ENCODE measurements at places on chromosomes 11 and 22.

- no peak for DNase-seq
Measured at GRCh38 chr11:128620309-128621100, 33.1 kb upstream of the ETS1 start.

DNA sequence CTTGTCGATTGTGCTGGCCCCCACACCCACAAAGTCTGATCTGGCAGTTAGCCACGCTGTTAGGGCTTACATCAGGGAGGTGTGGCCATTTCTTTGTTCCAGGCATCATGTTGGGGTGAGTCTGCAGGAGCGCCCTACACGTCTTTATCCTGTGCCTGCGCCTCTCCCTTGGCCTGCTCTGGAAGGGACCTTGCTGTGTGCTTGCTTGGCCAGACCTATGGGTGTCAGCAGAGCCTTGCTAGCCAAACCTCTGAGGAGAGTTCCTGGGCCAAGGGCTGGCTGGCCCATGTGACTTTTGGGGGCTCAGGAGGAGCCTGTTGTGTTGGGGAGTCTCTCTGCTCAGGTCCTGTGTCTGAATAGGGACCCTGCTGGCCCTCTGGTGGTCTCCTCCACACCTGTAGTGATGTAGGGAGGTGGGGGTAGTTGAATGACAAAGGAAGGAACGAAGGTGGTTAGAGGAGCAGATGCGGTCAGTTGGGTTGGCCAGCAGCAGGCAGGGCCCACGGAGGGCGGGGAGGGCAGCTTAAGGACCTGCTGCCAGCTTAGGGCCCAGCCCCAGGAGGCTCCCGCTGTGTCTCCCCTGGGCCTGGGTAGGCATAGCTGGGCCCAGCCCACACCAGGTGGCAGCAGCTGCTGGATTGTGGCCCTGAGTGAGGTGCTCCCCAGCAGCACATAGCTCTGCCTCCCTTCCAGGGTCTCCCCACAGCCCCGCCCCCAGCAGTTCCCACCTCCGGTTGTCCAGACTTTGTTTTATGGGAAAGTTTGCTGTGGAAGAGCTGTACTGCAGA lies 7.9 kb downstream of the PPIL2 start:
- no peak for DNase-seq

GRCh38 chr11:33379947-33380346 lies 122.8 kb downstream of the HIPK3 start:
- DNase-seq, result no peak

DNA sequence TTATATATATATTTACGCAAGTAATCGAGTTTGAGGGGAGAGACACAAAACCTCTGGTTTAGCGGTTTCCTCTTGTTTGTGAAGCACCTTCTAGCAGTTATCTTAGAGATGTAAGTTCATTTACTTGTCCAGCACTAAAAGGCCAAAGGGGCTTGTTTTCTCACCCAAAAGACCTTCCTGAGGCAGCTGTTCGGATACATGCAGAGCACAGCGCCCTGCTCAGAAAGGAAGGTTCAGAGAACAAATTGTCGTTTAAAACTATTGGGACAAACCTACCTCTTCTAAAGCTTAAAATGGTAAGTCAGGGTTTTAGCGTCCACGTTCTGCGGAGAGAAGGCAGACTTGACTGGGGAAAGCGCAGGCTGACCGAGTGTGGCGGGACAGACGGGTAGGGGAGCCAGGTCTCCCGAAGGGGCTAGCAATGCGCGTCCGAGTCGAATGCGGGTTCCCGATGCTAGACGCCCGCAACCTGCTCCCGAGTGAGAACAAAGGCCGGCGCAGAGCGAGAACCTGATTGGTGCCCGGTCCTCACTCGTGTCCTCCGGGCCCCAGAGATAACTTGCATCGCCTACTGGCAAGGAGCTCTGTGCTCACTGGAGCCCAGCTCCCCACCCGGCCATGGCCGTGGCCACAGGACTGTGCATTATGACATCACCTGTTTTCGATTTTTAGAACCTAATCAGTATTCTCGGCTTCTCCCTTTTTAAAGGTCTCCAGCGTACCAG lies 1.0 kb upstream of the SESN3 start:
- DNase-seq, result peak; percentile 83

DNA sequence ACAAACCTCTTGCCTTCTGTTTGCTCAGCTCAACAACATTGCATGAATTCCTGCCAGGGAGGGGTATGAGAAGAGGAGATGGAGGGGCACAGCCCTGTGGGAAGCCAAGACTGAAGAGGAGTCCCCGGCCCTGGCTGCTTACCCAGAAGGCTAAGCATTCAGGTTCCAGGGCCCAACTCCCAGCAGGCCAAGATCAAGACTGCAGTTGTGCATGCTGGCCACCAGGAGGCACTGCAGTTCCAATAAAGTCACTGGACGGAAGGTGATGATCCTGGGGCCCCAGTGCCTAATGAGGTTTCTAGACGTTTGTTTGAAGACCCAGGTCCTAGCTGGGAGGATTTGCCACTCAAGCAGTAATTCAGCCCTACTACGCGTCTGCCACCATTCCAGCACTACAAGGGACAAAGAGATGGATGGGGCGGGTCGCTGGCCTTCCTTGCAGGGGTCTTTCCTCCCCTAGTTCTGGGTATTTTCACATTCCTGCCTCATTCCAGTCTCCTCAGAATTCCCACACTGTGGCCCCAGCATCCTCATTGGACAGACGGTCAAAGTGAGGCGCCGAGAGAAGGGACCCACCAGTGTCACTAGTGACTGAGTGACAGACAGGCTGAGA lies 23.6 kb downstream of the ALX4 start:
- peak; percentile 86 for DNase-seq

- DNase-seq, result no peak
Measured at GRCh38 chr11:44607319-44607962, 42.0 kb downstream of the CD82 start.

- no peak for DNase-seq
Measured at GRCh38 chr11:15805726-15806125, 550.6 kb downstream of the SOX6 start.

DNA sequence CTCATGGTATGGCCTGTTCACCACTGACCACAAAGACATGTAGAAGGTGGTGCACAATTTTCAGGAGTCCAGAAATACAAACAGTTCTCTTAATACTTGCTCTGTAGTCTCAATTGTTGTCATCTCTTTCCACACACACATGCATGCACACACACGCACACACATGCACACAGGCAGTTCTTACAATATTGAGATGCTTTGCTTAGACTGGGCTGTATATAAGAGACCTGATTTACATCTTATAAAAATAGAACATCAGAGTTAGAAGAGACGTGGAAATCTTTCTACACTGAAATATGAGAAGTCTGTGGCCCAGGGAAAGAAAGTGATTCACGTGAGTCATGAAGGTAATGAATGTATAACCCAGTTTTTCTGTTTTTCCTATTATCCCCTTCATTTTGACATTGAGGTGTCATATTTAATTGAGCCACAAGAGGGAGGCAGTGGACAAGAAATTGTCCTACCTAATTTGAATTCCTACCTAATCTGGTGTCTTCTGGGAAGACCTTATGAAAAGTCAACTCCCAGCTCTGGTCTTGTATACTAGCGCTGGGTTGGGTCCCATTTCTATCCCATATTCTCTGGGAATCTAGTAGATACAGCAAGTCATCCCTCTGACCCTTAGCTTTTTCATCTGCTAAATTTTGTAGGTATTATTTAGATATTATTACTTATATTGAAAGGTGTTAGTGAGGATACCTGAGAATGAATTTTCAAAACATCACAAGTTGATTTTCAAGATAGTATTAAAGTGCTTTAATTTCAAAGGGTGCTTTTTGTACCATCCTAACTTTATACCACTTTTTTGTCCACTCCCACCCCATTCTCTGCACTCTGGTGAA lies 14.9 kb upstream of the MS4A4A start:
- no peak for DNase-seq

- no peak for DNase-seq
Measured at GRCh38 chr11:131681920-131682319, 311.5 kb downstream of the NTM start.

- peak; percentile 33 for DNase-seq
Measured at GRCh38 chr22:24094966-24095365, 83.9 kb downstream of the CABIN1 start.

- DNase-seq, result no peak
Measured at GRCh38 chr11:69644071-69644961, 3.4 kb downstream of the CCND1 start.

GRCh38 chr22:49884503-49885260 lies 31.0 kb downstream of the ZBED4 start:
- no peak for DNase-seq

All from activated CD8-positive, alpha-beta memory T cell treated with anti-CD3 and anti-CD28 coated beads, Interleukin-2, amount 50 U/mL, for 48 hours (primary cell).